ENCODE measurements at places on chromosomes 11 and 22. TPM values are rescaled to one million over a fixed set of nuclear protein-coding genes. Genes with fewer than 3 reads are reported as not detected.

- DNase-seq = no peak
These were observed 37.8 kb downstream of the PACS1 start for GRCh38 chr11:66107600-66108510.

- DNase-seq = no peak
These were observed 1.1 kb upstream of the RPLP2 start for GRCh38 chr11:808427-809286.

DNA sequence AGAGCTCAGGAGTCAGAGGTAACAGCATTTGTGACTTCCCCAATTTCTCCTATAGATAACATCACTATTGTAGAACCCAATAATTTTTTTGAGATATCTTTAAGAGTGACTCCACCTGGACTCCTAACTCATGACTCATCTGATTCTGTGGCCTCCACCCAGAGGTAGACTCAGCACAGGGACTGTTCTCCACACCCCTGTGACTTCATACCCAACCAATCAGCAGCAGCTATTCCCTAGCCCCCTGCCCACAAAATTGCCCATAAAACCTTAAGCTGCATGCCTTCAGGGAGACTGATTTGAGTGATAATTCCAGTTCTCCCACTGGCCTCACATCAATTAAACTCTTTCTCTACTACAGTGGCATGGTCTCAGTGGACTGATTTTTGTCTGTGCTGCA lies 475.4 kb upstream of the FAT3 start:
- DNase-seq = no peak

GRCh38 chr11:71080239-71081097 lies 171.9 kb downstream of the SHANK2 start:
- peak; percentile 2 for DNase-seq

Gene INPP5J
- polyA plus RNA-seq = 0.91 TPM
